ENCODE measurements at places on chromosomes 7 and 10.

DNA sequence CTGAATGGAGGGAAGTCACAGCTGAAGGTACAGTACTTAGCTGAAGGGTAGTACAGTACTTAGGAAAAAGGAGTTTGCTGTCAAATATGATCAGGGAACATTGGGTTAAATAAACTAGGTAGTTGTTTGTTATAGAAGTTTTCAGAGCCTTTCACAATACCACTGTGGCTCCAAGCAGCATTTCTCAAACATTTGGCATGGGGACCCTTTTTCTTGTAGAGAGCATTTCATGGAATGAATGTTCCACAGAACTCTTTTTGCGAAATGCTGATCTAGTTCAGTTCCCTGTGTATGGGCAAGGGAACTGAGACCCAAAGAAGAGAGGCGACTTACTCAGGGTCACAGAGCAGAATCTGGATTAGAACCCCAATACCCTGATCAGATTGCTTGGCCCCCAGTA, 31.5 kb upstream of the DDX50 start:
- no peak for DNase-seq

- DNase-seq: no peak
Observed at GRCh38 chr7:87653178-87653577, 25.0 kb downstream of the RUNDC3B start.

- DNase-seq: no peak
Observed at GRCh38 chr7:37694208-37695094, 10.9 kb downstream of the GPR141 start.

DNA sequence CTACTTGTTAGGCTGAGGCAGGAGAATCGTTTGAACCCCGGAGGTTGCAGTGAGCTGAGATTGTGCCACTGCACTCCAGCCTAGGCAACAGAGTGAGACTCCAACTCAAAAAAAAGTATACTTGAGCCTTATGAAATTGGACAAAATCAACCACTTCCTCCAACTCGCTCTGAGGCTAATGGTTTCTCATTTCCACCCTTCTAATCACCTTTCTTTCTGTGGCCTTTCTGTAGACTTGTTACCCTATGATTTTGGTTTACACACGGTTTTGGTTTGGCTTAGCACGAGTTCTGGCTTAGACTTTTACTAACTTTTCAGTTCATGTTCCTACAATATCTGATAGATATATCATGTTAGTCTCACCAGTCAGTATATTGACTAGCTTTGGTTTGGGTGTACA, 152.0 kb downstream of the PHTF2 start:
- no peak for DNase-seq

GRCh38 chr7:121634356-121634755, 238.2 kb upstream of the FAM3C start:
- DNase-seq: no peak

GRCh38 chr7:71990138-71990462, 422.0 kb downstream of the CALN1 start:
- no peak for DNase-seq

- DNase-seq: no peak
Observed at GRCh38 chr10:47379445-47379785, 4.7 kb downstream of the ZNF488 start.

- peak; percentile 96 for DNase-seq
Observed at GRCh38 chr7:47371317-47371716, 210.6 kb downstream of the TNS3 start.

GRCh38 chr7:24879291-24879690, 100.7 kb downstream of the OSBPL3 start:
- DNase-seq: no peak
